ENCODE measurements at places on chromosomes 13 and 19.

- no peak for DNase-seq
Measured at GRCh38 chr19:35027851-35028599, 2.2 kb upstream of the SCN1B start.

DNA sequence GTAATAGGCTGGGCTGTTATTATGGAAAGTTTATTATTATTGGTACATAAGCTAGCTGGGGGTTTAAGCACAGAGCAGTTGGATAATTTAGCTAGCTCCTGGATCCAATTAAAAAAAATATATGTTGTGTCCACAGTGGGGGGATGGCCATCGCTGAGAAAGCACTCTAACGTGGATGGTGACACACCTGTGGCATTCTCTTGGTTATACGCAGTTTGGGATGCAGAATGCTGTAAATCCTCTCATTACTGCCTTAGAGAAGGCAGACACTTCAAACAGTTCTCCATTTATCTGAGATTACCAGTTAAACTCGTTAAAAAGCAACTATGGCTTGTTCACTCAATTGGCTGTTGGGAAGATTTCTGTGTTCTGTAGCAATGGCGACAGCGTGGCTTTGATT lies 2.4 kb upstream of the ZNF536 start:
- no peak for DNase-seq

- no peak for DNase-seq
Measured at GRCh38 chr13:99965329-99966000, 6.1 kb downstream of the ZIC5 start.

- no peak for DNase-seq
Measured at GRCh38 chr19:55345818-55346724, 6.4 kb downstream of the KMT5C start.

All from activated naive CD4-positive, alpha-beta T cell treated with anti-CD3 and anti-CD28 coated beads for 36 hours (primary cell).